ENCODE measurements at places on chromosomes 7 and 10.
A peak's percentile ranks its signal among the peaks of the same experiment; 100 is the strongest.

DNA sequence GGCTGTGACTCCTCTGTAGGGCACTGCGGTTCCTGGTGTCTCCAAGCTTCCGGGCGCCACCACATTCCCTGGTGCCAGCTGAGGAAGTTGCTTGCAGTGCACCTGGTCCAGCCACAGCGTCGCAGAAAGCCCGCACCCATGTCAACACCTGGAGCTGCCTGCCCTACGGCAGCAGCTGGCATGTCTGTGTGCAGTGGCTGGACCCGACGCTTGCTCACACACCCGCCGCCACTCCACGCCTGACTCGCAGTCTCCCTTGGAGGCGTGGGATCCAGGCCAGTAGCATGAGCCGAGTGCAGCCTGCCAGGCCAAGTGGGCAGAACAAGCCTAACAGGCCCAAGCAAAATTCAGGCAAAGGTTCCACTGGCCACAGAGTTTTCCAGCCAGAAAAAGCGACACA is 118.1 kb upstream of the PHF14 start:
- DNase-seq: no peak

DNA sequence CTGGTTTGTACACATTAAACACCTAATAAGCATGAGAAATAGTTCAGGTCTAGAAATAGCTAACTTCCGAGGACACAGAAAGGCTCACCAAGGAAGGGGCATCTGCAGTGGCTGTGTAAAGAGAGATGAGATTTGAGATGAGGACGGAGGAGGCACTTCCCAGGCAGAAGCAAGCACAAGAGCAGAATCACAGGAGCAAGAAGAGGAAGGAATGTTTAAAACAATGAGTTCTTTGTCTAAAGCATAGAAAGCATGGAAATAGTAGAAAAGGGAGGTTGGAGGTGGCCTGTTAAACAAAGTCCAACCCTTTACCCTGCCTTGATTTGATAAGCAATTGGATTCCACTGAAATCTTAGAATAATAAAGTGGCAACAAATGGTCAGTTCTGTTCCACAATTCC is 11.6 kb upstream of the PON3 start:
- DNase-seq: no peak

GRCh38 chr10:103990121-103990520 is 23.2 kb downstream of the SLK start:
- no peak for DNase-seq

DNA sequence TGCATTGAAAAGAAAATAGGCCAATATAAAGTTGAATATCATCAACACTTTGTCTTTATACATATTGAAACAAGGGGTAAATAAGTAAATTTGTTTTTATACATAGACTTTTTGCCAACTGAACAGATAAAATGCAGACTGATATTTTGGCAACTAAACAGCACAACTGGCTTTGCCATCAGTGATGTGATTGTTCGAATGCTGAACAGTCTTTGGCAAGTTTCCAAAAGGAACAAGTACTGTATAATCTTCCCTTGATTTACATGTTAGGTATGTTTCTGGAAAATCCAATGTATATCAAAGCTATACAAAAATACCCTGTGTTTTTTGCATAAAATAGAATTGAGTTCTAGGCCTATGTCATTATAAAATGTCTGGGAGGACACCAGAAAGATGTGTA is 18.2 kb upstream of the ANKRD1 start:
- DNase-seq: no peak

- DNase-seq: no peak
Measured at GRCh38 chr10:53477313-53477675, 704.7 kb upstream of the MBL2 start.

GRCh38 chr7:95589031-95589430 is 7.3 kb downstream of the PDK4 start:
- DNase-seq: no peak

GRCh38 chr7:134780166-134780828 is 863 bp downstream of the CALD1 start:
- no peak for DNase-seq

GRCh38 chr10:110335314-110336064 is 30.8 kb upstream of the SMNDC1 start:
- no peak for DNase-seq

GRCh38 chr10:130914367-130914766 is 397.2 kb downstream of the TCERG1L start:
- DNase-seq: no peak

DNA sequence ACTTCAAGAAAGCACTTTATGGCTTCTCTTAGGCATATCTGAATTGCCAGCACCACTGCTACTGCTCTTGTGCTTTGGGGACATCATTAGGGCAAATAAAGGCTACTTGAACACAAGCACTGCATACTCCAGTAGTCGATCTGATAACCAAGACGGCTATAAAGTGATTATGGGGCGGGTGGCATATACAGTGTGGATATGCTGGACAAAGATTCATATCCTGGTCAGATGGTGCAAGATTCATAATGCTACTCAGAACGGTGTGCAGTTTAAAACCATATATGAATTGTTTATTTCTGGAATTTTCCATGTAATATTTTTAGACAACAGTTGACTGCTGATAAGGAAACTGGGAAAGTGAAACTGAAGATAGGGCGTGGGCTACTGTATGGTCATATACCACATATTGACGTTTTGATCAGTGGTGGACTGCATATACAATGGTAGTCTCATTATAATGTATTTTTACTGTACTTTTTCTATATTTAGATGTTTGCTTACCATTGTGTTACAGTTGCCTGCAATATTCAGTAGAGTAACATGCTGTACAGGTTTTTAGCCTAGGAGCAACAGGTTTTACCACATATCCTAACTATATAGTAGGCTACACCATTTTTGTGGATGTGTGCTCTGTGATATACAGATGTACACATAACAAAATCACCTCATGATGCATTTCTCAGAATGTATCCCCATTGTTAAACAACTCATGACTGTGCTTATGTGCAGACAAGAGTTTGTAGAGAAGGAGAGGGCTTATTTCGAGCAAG is 15.2 kb downstream of the ANLN start:
- DNase-seq: no peak

DNA sequence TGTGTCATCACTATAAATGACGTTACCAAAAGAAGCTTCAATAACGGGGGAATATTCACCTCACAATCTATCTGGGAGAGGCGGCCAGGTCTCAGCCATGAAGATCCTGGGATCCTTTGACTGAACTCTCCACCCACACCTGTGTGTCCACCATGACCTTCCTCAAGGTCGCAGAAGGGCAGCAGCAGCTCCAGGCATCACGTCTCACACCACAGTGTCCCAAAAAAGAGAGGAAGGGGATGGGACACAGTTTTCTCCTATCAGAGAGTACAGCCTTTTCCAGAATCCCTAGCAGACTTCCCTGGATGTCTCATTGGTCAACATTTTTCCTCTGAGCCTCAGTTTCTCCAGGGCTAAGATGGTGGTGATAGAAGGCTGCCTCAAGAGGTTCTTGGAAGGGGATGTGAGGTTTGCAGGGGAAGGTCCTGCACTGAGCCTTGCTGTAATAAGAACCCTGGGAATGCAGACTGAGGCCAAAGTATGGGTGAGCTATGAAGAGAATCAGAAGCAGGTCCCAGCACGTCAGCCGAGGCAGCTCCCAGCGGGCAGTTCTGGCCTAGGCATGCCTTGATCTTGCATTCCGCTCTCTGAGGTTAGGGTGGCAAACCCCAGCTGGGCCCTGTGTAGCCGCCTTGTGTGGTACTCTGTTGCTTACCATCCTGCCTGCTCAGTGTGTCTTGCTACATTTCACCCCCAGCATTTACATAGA is 63.8 kb downstream of the COL26A1 start:
- DNase-seq: no peak

DNA sequence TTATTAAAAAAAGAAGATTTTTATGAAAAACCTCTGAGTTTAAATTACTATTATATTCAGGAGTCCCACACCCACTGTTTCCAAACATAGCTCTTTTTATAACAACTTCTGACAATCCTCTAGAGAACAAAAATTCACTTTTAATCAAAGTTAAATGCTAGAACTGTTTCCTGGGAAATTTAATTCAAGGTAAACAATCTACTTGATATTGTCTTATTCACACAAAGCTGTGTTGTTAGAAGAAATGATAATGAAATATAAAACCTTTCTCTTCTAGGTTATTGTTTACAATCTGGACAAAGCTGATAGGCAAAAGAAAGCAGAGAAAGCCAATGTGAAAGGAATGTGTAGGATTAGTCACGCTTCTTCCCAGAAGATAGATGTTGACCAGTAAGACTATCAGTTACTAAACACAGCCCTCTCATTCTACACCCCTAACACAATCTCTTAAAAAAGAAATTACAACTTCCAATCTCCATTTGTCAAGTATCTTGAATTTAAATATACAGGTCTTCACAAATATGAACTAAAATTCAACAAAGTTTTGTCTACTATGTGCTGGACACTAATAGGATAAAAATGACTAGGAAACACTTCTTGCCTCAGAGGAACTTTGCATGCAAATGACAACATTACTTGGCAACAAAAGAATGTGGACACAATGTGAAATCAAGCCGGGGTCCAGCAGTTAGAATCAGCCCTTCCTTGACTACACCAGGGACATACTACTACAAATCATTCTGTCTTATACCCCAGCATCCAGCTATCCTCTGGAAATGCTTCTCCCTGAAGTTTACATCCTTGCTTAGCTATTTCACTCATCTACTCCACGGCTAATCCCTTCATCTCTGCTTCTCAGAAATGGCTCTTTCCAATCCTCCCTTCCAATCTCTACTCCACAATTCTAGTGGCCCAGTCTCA is 123.7 kb downstream of the IMMP2L start:
- DNase-seq: peak; percentile 3

GRCh38 chr10:132889556-132889955 is 52.8 kb downstream of the CFAP46 start:
- DNase-seq: no peak

DNA sequence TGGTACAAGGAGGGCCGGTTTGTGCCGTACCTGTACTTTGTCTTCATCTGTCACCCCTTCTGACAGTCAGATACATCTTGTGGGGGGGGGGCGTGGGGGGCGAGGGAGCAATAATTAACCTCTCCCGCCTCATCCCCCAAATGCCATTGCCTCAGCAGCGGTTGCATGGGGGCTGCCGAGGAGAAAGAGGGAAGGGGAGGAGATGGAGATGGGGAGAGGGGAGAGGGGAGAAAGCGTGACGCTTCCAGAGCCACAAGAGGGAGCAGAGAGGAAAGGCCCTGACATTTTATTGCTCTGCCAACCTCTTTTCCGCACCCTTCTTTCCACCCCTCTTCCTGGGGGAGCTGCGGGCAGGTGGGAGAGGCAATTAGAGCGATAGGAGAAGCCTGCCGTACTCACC is 11.8 kb downstream of the KAZALD1 start:
- DNase-seq: no peak

DNA sequence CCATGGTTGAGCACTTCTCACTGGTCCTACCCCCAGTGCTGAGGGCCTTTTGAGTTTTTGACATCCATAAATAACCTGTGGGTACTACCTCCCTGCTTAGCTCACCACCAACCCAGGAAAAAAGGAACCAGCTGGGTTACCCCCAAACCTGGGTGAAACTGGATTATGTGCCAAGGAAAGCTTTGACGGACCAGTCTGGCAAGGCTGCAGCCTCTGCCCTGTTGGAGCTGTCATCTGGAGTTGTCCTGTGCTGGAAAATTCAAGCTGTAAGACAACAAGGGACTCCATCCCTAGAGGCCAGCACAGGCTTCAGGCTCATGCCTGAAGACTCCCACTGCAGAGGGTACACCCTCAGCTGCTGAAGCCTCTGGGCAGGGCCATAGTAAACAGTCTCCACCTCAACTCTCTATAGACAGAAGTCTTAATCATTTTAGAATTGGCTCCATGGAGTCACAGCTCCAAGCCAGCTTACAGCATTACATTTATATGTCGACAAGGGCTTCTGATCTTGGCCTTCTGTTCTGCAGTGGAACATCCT is 115.5 kb upstream of the AFAP1L2 start:
- DNase-seq: no peak

DNA sequence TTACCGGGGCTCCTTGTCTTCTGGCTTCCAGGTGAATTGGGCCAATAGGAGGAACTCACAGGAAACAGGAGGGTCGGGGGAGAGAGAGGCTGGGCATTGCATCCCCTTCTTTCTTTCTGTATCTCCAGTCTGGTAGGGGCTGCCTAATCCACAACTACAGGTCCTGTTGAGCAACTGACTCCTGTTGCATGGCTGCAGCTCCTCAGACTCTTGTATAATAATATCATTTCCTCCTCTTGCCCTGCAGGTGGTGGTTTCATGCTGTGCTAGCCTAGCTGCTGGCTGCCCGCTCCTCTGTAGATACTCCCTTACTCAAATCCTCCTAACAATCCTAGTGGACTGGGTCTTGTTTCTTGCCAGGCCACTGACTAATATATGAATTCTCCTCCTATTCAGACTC is 276.5 kb upstream of the SMIM30 start:
- DNase-seq: no peak

GRCh38 chr7:104627516-104627915 is 299.1 kb downstream of the LHFPL3 start:
- peak; percentile 14 for DNase-seq

- peak; percentile 46 for DNase-seq
Measured at GRCh38 chr7:32905175-32905662, 13.7 kb upstream of the KBTBD2 start.

DNA sequence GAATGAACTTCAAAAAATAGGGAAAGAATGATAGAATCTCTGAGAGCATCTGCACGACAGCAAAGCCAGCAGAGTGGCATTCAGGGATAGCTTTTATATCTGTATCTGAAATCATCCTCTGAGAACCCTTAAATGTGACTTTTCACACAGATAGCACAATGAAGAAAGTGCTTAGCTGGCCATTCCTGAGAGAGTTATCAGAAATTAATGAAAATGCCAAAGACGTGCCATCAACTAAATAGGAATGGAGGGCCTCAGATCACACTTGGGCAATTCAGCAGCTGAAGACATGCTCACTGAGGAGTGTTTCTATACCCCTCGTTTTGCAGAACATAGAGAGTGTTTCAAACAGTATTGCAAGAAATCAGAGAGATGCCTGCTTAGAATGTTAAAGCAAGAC is 51.6 kb downstream of the AKR1B1 start:
- DNase-seq: no peak

DNA sequence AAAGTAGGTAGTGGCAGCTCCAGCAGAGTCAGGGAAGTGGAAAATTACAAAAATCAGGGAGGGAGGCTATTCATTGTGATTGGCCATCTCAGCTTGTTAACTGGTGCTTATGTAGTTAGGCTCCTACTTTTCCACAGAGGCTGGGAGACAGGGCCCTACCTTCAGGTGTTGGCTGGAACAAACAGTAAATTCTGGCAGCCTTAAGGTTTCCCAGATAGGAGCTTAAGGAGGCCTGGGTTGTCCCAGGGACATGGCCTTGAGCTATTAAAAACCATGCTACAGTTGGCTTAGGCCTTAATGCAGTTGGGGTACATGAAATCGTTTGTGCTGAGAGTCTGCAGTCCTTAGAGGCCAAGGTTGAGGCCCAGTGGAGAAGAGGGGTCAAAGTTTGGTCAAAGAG is 324.5 kb downstream of the LHFPL3 start:
- no peak for DNase-seq

GRCh38 chr10:58269782-58270290 is 874 bp downstream of the CISD1 start:
- DNase-seq: no peak

DNA sequence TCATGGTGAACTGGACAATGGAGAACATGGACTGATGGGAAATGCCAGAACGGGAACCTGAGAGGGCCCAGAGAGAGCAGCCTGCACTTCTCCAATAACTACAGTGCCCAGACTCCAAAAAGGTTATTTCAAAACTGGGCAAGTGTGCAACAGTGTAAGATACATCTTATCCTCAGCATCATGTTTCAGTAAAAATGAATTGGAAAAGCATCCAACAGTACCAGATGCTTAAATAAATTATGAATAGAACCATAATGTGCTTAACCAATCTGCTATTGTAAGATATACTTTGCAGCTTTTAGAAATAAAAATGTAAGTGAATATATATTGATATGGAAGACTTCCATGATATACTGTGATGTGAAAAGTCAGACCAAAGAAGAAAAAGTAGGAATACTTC is 303.3 kb downstream of the GRID1 start:
- DNase-seq: no peak

Data from left renal pelvis (tissue), 4 donors.